ENCODE measurements at places on chromosomes 7 and 10.

DNA sequence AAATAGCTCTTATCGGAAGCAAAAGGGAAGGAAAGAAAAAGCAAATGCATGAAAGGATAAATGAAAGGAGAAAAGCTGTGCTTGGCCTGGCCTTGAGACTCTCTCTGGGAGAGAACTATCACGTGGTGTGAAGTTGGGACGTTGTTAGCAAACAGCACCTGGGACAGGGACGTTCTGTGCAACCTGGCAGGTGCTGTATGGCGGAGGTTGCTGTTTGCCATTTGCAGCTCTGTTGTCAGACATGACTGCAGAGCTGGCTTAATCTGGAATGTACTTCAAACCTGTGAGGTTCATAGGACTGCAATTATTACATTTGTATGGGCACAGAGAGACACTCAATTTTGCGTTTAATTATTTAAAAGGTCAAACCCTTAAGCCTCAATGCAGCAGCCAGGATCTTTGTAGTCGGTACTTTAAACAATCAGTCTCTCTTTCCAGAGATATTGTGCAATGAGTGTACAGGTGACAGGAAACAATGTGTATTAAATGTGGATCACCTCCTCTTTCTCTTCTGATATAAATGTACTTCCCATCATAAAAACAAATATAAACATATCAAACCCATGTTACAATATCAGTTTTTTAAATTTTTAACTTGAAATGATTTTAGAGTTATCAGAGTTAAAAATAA, 800.5 kb upstream of the KCND2 start:
- no peak for DNase-seq

DNA sequence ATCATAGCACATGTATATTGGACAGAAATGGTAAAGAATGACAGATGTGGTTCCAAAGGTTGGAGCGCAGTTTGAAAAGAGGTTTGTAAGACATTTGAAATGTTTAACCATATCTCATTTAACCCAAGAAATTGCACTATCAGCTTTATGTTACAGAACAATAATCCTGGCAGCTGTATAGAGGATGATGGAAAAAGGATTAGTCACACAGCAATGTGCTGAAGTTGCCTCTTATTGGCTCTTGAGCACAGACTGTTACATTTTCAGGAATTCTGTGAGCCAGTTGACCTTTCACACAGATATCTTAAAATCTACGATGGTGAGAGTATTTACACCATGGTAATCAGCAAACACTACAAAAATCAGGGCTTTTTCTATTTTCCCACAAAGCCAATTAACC, 3.9 kb downstream of the COG5 start:
- no peak for DNase-seq

DNA sequence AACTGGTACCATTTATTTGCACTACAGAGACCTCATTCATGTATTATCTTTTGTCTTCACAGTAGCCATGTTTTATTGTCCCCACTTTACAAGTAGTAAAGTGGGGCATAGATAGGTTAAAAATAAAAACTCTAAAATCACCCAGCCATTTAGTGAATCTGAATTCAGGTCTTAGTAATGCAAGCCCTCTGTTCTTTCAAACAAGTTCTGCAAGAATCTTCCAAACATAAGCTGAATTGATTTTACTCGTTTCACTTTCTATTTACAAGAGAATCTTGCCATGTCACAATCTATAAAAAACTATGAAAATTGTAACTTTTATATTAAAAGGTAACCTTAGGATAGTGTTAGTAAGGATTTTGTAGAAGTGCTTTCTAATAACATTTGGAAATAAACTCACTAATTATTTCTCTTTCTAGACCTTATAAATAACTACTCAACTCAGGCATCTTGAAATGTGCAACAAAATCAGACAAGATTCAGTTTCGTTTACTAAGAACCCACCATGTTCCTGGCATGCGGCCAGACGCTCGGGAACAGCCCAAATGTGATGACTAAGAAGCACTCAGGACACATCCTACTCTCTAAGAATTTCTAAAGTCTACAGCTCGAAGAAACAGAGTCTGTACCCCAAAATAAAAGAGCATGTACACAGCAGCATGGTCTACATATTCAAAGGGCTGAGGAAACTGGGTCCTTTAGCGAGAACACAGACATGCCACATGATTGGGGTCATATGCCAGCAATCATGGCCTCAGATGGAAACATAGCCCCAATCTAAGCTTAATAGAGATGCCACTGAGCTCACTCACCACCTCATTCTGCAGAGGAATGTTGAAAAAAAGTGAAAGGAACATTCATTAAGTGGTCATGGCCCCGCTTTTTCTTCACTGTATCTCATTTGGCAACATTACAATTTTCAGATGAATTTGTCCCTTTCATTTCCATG, 167.6 kb downstream of the AMPH start:
- peak; percentile 78 for DNase-seq

- DNase-seq: no peak
Measured at GRCh38 chr7:464454-465401, 54.9 kb downstream of the PDGFA start.

GRCh38 chr10:31090894-31091607, 59.4 kb upstream of the ZNF438 start:
- DNase-seq: no peak

DNA sequence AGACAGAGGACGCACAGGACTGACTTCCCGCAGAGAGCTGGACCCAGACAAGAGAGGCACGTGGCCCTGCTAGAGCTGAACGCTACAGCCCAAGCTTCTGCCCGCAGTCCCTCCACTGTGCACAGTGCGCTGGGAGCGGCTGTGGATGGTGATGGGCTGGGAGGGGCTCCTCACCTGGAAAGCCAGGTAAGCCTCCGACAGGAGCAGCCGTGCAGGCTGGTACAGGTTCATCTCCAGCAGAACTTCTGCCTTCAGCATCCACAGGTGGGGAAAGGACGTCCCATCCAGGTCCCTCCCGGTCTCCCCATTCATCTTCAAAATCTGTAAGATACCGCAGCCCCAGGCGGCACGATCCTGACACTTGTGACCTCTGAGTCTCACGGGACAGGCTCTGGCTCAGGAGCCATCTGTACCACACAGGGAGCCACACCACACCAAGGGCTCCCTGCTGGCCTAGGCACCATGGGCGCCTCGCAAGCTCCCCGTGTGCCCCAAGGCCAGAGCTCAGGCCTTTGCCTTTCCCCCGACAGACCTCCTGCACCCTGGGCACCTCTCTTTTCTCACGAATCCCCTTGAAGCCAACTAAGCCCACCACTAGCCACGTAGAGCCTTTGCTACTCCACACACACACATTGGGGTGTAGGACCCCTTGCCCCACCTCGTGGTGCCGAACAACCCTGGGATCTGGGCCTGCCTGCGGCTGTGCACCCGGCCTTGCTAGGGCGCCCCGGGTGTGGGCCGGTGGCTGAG, 76.3 kb downstream of the CFAP46 start:
- DNase-seq: no peak

DNA sequence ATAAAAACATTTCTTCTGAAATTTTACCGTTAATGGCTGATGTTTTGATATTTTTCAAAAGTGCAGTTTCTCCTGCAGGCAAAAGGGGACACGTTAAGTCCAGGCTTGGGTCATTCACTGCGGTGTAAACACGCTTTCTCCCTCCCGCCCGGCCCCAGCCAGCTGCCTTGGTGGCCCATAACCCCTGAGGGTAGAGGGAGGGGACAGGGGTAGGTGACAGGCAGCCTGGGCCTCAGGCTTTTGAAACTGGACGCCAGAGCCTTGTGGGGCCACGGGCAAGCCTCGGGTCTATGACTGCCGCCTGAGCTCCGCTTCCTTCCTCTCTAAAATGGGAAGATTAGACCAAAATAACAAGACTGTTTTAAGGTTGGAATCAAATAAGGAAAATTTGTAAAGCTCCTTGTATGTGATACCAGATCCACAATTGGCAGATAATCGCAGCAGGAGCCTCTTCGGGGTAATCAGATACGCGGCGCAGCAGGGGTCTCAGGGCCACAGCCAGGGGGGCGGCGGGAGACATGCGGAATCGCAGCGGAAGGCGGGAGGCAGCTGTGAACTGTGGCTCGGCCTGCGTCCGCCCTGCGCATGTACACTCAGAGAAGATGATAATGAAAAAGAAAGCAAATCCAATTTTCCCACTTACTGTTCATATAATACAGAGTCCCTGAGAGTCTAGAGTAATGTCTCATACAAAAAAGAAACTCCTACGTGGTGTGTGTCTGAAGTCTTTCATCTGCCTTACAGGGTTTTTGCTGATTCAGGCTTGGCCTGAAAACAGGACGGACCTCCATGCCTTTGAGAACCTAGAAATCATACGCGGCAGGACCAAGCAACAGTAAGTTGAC, 138.3 kb downstream of the EGFR start:
- DNase-seq: no peak

DNA sequence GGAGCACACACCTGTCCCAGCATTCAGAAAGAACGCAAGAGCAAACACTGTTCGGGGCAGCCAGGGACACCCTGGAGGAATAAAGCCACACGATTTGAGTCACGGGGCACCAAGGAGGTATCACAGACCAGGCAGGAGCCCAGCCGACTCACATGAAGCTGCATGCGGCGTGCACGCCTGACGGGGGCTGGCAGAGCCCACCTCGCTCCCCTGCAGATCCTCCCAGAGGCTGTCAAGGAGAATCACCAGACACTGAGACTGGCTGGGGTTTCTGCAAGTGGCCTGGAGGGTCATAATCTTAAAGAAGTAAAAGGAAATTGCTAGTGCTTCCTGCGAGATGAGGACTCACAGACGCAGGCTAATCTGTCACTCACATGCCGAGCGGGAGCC, 61.6 kb downstream of the TCERG1L start:
- DNase-seq: no peak

GRCh38 chr10:132390921-132391675, 5.9 kb upstream of the PWWP2B start:
- no peak for DNase-seq

GRCh38 chr10:13872411-13872810, 285.6 kb downstream of the PRPF18 start:
- DNase-seq: no peak

DNA sequence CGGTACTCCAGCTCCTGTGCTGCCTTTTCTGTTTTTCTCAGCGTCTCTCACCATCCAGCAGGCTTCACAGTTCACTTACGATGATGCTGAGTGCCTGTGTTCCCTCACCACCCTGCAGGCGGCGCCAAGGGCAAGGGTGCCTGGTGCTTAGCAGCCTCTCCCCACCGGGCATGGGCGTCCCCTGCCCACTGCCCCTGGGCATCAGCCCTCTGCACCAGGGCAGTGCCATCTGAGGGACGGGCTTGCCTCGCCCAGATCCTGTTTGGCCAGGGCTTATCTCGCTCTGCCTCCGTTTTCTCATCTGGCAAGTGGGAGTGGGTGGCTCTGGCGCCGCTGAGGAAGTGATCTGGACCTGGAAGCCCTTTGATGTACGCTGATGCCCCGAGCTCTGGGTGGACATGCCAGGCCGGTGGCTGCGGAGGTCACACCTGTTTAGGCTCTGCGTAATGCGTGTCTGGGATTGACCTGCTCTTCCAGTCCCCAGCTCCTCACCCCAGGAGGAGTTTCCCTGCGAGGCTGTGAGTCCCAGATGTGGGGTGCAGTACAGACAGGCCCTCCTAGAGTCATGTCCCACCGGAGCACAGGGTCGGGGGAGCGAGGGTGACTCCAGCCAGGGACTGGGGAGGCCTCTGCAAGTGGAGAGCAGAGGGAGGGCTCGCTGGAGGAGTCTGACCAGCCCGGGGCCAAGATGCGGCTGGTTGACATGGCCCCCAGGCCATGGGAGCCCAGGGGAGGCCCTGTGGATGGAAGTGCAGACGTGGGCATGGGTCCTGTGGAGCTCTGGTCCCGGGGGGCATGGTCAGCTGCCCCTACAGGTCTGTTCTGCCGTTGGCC, 11.8 kb downstream of the TTYH3 start:
- DNase-seq: no peak

Data from stimulated activated CD8-positive, alpha-beta memory T cell treated with anti-CD3 and anti-CD28 coated beads, Interleukin-7, amount 100 ng/mL, for 48 hours (primary cell).